ENCODE measurements at places on chromosomes 2 and 18. TPM values are rescaled to one million over a fixed set of nuclear protein-coding genes. Genes with fewer than 3 reads are reported as not detected.

The CCDC74A gene
- 8.9 TPM for total RNA-seq

The MTX2 gene
- total RNA-seq, result 21.7 TPM

The C2orf66 gene
- total RNA-seq, result 0.59 TPM

The COL4A3 gene
- total RNA-seq, result 3.5 TPM

The MOB1A gene
- total RNA-seq, result 76.4 TPM

The POTEI gene
- total RNA-seq, result not detected

The ZNF892 gene
- total RNA-seq, result 5.5 TPM

Measured in smooth muscle cell of the pulmonary artery (primary cell).